MV-4-11 (cell line): ENCODE measurements at places on chromosomes 5 and 9.

DNA sequence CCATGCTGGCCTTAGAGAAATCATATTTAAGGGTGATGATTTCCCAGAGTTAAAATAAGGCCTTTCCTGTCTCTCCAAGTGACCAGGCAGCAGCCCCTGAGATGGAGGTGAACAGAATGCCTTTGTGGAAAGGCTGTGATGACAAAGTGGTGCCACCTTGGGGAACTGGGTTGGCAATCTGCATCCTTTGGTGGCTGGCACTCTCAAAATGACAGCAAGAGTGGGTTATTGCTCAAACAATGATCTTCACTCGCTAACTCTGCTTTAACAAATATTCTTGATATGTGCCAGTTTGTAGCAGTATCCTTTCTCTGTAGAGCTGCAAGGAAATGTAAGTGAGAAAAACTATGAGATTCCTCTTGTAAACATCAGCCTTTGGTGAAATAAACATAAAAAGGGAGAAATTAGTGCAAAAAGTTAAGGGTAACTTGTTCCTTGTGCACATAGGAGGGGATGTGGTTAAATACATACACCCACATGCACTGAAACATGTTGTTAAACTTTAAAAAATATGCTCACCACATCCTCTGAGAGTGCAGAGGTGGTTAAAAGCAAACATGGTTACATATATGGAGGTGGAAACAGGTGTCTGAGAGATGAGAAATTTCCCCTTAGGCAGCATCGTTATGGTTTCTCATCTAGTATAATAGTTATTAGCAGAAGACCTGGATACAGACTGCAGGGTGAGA lies 373.4 kb upstream of the CTNND2 start:
- no peak for DNase-seq

DNA sequence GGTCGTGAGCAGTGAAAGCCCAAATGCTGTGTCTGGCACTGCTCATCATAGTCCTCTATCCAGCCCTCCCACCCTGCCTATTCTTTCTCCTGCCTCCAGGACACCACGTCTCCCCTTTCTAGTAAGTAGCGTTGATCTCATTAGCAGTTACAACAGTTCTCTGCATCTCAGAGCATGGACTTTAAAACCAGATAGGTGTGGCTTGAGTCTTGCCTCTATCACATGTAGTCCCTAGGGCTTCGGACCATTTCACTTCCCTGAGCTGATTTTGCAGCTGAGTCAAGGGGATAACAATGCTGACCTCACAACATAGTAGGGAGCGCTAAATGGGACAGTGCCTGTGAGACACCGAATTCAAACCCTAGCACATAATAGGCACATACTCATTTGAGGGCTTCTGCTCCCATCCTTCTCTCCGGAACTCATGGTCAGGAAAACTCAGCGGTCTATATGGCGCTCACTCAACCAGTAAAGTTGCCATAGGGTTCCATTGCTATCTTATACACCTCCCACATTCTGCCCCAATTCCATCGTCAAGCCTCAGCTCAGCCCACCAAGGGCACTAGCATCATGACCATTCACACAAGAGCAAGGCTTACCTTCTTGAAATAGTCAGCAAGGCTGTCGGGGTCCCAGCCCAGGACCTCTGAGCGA lies 515 bp downstream of the LCP2 start:
- DNase-seq = peak; percentile 34

DNA sequence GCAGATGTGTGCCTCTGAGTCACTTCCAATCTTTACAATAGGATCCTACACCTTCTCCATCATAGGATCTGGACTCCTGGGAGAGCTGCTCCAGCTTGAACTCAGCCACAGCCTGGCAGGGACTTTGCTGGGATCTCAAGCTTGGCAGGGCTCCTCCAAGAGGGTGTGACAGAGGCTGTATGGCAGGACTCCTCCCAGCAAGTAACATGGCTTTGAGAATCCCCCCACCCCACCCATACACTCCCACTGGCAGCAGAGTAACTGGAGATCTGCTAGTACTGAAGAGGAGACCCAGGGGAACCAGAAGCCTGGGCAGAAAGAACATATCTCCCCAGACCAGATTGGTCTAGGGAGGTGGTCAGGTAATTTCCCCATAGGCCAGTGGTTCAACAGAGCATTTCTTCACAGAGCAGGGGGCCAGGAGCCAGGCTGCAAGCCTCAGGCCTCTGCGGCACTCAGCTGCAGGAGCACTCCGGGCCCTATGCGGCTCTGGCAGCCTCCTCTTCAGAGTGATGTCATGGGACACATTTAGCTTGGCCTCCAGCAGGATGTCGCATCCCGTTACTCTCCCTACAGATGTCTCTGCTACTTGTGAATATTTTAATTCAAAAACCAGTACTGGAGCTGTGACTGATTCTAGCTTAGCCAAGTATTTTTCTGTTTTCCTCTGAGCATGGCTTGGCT lies 1.7 kb upstream of the ACSL6 start:
- no peak for DNase-seq

DNA sequence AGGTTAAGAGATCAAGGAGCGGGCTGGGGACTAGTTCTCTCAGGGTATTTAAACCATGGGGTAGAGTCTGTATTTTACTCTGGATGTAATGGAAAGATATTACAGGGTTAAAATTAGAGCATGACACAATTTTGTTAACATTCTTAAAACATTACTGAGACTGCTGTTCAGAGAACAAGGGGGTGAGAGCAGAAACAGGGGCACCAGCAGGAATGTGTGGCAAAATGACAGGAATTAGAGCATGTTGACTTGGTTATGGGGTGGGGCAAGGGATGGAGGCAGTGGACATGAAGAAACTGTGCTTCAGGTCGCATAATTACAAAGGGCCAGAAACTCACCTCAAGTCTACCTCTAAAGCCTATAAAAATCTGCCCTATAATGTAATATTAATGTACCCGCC lies 75.0 kb downstream of the TMEM232 start:
- no peak for DNase-seq

DNA sequence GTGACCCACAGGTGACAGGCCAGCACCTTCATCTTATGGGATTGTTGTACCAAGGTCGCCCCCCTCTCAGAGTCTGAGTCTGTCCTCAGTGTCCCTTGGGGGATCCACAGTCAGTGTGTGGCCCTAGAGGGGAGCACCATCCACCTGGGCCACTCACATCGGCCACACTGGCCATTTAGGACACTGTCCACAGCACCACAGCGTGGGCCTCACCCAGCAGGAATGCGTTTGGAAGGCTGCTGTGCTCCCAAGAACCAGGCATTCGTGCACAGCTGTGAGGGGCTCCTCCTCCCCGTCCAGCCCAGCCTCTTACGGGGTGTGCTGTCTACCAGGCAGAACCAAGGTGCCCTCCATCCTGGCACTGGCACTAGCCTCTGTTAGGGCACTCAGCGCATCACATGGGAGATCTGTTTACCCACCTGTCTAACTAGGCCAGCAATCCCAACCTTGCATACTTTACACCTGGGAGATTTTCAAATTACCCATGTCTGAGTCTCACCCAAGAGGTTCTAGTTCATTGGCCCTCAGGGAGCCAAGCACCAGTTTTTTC lies 24.5 kb upstream of the UBE2QL1 start:
- no peak for DNase-seq

- no peak for DNase-seq
These were observed 64.7 kb upstream of the ANKRD55 start for GRCh38 chr5:56297851-56298250.

DNA sequence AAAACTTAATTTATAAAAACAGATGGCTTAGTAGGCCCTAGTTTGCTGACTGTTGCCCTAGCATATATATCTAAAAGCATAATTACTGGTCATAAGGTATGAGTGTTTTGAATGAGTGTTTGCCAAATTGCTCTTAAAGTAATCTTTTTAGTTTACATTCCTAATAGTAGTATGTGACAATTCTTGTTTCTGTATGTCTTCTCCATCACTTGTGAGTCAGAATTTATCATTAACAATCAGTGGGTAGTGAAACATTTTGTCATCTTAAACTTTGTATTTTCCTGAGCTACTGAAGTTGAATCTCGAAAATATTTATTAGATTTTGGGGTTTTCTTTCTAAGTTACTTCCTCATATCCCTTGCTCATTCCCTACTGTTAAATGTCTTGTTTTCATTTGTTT lies 49.6 kb downstream of the APC start:
- DNase-seq = no peak

GRCh38 chr9:88722753-88723152 lies 187.8 kb downstream of the NXNL2 start:
- peak; percentile 30 for DNase-seq

DNA sequence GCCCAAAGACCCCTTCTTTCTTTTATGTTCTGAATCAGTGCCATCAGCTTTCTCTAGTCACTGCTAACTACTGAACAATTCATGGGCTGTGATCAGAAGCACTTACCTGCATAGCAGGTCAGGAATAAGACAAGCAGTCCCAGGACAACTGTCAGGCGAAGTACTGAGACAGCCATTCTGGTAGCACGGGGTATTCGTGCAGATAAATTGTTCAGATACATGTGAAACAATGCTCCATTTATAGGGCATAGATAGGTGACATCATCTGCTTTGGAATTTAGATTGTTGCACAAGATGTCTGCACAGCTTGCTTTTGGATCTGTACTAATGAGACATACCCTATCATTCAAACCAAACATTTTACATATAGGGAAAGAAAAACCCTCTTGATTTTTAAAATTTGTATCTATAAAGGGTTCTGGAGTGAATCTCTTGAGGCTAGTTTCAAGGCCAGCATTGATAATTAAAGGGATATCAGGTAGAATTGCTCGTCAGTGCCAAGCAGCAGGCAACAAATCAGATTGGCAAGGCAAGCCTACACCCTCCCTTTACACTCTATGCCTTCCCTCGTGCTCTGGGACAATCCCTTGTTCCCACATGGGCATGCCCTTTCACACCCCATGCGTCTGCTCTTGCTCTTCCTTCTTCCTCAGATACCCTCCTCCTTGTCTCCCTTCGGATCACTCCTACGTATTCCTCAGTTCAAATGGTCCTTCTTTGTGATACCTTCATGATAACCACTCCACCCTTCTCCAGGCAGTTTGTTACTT lies at the start of gene C5orf46:
C5orf46 (minus strand) TSS at position 213 of the 770 bp plus-strand sequence; CDS start at position 176, 37 bp downstream.
- no peak for DNase-seq
